Cortex of kidney (tissue), 1 donor: ENCODE measurements at places on chromosomes 1 and 21.

GRCh38 chr1:244751271-244751895 lies 84.1 kb upstream of the COX20 start:
- DNase-seq: no peak

GRCh38 chr21:36132696-36133095 lies 2.2 kb upstream of the CBR3 start:
- DNase-seq: no peak

- DNase-seq: no peak
These were observed 15.8 kb downstream of the AUNIP start for GRCh38 chr1:25843483-25843882.

DNA sequence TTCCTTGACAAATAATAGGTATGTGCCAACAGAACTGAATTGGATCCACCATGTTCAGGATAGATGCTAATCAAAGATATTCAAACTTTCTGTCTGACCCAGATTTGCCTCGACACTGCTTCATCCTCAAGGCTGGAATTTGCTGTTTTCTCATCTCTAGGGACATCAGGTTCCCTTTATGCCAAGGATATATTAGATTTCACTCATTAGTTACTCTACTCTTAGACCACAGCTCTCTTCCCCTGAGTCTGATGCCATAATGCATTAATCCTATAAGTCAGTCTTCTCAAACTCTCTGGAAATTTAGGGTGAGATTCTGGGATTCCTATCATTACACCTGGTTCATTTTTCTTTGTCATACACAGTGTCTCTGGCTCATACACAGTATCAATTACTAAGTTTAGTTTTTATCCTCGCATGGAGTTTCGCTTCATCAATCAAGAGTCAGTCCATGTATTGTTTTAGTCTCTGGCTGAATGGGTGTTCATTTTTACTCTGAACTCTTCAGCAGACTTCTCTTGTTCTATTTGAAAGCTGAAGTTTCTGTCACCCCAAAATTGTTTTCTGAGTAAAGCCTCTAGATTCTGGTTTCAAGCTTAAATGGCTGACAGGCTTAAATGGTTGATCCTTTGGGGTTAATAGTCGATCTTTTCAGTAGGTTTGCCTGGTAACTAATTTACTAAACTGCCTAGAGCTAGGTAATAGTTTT lies 9.3 kb upstream of the DCAF6 start:
- no peak for DNase-seq

- DNase-seq: no peak
These were observed 78.3 kb upstream of the KCNK2 start for GRCh38 chr1:215004121-215004827.

DNA sequence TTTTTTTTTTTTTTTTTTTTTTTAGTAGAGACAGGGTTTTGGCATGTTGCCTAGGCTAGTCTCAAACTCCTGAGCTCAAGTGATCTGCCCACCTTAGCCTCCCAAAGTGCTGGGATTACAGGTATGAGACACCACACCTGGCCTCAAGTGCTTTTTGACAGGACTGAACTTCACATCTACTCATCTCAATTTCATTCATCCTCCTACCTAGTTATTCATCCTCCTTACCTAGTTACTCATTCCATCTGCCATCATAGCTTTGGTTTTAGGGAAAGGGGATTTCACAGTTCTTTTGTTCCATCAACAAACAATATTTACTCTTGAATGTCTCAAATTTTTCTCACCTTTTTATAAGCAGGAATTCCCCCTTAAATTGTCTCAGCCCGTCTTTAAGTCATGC lies 38.6 kb upstream of the RALGPS2 start:
- no peak for DNase-seq

- DNase-seq: no peak
These were observed 136.0 kb downstream of the TLR5 start for GRCh38 chr1:223006917-223007648.

DNA sequence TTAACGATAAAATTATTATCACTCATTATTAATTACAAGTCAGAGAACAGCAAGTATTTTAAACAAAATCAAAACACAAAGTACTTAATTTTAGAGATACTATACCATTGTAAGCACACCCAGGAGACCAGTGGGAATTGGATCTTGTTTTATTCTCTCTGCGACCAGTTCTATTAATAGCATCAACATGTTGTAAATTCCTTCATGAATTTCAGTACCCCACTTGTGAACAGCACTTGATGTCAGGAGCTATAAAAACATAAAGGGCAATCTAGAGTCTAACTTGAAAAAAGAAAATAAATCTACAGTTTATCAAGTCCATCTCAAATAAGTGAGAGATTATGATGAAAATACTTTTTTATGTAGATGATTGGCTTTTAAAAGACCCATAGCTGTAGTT lies 42.9 kb downstream of the USP24 start:
- DNase-seq: no peak
